Activated CD4-positive, alpha-beta T cell treated with anti-CD3 and anti-CD28 coated beads, Interleukin-2, amount 10 ng/mL, durations not matched to agents 24 days and 14 days (primary cell): ENCODE measurements at places on chromosomes 6 and 20. TPM values are rescaled to one million over a fixed set of nuclear protein-coding genes. Genes with fewer than 3 reads are reported as not detected.

TINAG gene
- not detected in 2 replicates for total RNA-seq

PTK7 gene
- total RNA-seq = 3.4 and 4.3 TPM in 2 replicates

LY86 gene
- total RNA-seq = 1.2 TPM in 2 replicates

TSBP1 gene
- total RNA-seq = not detected in 2 replicates

NOX3 gene
- total RNA-seq = not detected in 2 replicates

DAAM2 gene
- not detected in 2 replicates for total RNA-seq

PCED1A gene
- 23.4 and 26.1 TPM in 2 replicates for total RNA-seq

DSN1 gene
- 23.8 and 24.5 TPM in 2 replicates for total RNA-seq

SIRPB2 gene
- total RNA-seq = not detected in 2 replicates

ELOVL4 gene
- total RNA-seq = 0.88 and 0.89 TPM in 2 replicates

ANKEF1 gene
- 0.24 and 0.58 TPM in 2 replicates for total RNA-seq

KCNK16 gene
- total RNA-seq = not detected in 2 replicates

ILRUN gene
- 65.4 and 67.2 TPM in 2 replicates for total RNA-seq

RALGAPA2 gene
- total RNA-seq = 14.6 and 18.7 TPM in 2 replicates

PRSS35 gene
- not detected in 2 replicates for total RNA-seq

WFDC12 gene
- total RNA-seq = not detected in 2 replicates
